ENCODE measurements at places on chromosomes 4 and X.

DNA sequence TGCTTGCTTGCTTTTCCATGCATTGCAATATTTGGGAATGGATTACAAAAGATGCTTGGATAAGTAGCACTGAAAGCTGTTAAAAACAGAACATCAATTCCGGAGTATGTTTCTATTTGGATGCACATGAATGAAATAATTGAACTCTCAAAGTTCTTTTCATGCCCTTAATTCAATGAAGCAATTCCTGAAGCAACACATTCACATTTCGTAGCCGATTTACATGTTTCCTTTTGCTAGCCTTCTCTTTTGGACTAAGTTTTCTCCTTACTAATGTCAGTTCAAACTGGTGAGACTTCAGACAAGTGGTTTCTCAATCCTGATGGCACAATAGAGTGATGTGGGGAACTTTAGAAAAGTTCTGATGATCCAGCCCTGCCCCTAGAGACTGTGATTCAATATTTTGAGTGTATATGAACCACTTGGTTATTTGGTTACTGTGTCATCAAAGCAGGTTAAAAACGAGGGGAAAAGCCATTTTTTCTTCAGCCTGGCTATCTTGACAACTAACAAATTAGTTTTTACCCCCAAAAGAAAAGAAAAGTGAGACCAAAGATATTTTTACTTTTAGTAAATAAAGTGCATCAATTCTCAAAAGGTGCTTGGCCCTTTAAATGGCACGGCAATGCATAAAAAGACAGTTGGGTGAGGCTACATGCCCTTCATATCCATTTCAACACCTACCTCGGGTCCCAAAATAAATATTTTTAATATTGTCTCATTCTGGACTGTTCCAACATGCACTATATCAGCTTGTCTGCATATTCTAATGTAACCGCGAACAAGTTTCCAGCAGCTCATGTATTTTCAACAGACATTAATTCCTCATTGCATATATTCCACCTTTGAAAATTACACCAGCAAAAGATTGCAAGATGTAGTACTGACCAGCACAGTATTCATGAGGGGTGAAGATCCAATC lies 90.1 kb upstream of the RPL34 start:
- H3K4me3 ChIP-seq = no peak overlapping the region
- DNase-seq = no peak
- no peaks in the 10 kb centered on the region for H3K4me1 ChIP-seq

DNA sequence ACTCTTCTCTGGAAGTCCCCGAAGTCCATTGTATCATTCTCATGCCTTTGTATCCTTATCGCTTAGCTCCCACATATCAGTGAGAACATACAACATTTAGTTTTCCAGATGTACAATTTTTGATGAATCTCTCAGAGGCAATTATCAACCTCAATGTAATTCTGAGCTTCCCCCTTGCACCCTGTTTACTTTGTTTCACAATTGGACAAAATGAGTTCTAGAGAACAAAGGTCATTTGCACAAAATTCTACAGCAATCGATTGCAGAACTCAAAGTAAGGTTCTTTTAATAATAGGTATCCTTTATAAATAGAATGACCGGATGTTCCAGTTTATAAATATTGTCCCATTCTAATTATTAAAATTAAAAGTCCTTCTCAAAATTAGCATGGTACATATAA lies 79.3 kb downstream of the SLC16A2 start:
- no peaks in the 10 kb centered on the region for H3K27me3 ChIP-seq
- H3K4me1 ChIP-seq = no peaks in the 10 kb centered on the region
- H3K36me3 ChIP-seq = no peaks in the 10 kb centered on the region
- no peak overlapping the region for H3K27ac ChIP-seq

- no peaks in the 10 kb centered on the region for H3K4me1 ChIP-seq
- H3K36me3 ChIP-seq = no peaks in the 10 kb centered on the region
- no peak overlapping the region for H3K27ac ChIP-seq
- DNase-seq = no peak
- H3K27me3 ChIP-seq = no peaks in the 10 kb centered on the region
These were observed 252.7 kb upstream of the KCNIP4 start for GRCh38 chr4:22201256-22201655.

DNA sequence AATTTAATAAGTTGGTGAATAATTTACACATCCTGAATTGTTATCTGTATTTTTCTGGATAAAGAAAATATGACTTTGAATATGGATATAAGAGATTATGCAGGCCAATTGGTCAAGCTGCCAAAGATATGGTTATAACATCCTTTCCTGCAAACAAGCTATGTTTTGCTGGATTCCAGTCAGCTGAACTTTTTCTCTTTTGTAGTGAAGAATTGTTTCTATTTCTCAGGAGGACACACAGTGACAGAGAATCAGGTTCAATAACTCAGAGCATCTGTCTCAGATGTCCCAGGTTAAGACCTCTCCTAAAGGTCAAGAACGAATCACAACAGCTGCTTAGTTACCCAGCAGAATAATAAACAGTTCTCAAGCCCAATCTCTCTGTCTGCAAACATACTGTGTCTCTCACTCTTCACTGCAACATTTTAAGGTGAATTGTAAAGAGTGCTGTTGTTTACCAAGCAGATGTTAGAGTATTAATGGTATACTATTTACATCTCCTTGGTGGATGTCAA lies 189.5 kb upstream of the ANKRD50 start:
- no peaks in the 10 kb centered on the region for H3K27me3 ChIP-seq
- no peak overlapping the region for H3K4me3 ChIP-seq
- no peak overlapping the region for H3K27ac ChIP-seq
- no peaks in the 10 kb centered on the region for H3K4me1 ChIP-seq
- H3K36me3 ChIP-seq = no peaks in the 10 kb centered on the region

DNA sequence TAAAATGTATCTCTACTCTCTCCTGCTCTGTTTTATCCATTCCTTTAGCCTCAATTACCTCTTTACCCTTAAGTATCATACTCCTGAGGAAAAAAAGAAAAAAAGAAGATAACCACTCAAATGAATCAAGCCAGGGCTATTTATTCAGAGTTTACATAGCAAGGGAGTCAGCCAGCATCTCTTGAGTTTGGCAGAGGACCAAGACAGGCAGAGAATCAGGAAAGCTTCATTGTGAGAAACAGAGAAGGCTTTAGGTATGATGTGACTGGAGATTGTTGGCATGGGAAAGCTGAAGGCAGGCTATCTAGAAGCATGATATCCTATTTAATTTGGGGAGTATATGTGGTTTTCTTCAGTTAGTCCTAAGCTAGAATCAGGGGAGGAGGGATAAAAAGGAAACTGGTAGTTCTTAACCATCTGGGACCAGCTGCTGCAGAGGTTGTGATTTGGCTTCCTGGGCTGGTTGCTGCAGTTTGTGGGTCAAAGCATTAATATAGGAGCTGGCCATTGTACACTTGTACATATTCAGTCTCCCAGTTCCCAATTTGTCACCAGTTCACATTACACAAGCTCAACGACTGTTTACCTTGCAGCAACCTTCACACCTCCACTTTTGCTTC lies 11.2 kb downstream of the APELA start:
- no peak for DNase-seq
- H3K4me3 ChIP-seq = no peak overlapping the region
- H3K36me3 ChIP-seq = no peaks in the 10 kb centered on the region
- no peak overlapping the region for H3K27ac ChIP-seq
